ENCODE measurements at places on chromosomes 13 and 19.

DNA sequence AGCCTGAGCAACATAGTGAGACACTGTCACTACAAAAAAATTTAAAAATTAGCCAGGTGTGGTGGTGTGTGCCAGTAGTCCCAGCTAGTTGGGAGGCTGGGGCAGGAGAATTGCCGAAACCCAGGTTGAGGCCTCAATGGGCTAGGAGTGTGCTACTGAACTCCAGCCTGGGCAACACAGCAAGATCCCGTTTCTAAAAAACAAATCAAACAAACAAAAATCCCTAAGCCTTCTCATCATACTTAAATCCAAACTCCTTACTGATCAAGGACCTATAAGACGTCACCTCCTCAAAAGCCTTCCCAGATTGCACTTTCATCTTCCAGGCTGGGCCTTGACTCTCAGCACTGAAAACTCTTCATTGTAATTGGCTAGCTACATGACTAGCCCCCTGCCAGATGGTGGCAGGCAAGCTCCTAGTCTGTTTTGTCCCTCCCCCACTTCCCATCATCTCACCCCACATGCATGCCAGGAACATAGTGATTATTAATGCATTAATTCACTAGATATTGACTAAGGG is 17.5 kb upstream of the NANOS3 start:
- peak; percentile 75 for DNase-seq

GRCh38 chr13:37207691-37208451 is 102.4 kb upstream of the CSNK1A1L start:
- DNase-seq, result no peak

GRCh38 chr19:33273881-33274662 is 28.3 kb downstream of the CEBPA start:
- DNase-seq, result no peak

GRCh38 chr19:45613926-45614725 is 12.1 kb upstream of the GPR4 start:
- DNase-seq, result no peak

- no peak for DNase-seq
Observed at GRCh38 chr13:43355774-43356173, 332.4 kb downstream of the DNAJC15 start.

Data from esophagus muscularis mucosa (tissue), 4 donors.